H7 (cell line): ENCODE measurements at places on chromosomes 7 and 10.

DNA sequence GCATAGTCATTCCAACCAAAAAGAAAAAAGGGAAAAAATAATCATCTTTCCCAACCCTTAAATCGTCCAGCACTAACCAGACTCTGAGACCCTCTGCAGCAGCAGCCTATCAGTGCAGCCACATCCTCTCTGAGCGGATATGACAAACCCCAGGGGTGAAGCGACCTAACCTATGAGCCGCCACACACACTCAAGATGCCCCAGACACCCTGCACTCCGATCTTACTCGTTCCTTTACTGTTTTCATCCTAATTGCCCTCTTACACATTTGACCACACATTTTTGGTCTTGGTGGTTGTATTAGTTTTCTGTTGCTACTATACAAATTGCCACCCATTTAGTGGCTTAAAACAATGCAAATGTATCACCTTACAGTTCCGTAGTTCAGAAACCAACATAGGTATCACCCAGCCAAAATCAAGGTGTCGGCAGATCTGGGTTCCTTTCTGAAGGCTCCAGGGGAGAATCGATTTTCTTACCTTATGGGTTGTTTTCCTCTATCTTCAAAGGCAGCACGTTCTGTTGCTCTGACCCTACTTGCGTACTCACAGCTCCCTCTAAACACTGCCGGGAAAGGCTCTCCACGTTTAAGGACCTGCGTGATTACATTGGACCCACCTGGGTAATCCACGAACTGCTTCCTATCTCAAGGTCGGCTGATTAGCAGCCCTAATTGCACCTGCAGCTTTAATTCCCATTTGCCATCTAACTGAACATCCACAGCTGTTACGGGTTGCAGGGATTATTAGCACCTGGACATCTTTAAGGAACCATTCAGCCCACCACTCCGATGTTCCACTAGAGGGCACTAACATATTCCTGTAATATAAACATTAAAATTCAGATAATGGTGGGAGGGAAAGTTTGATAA is 37.3 kb upstream of the PRSS1 start:
- DNase-seq = peak; percentile 4

GRCh38 chr7:47783456-47784223 is 164.6 kb downstream of the PKD1L1 start:
- DNase-seq = no peak

DNA sequence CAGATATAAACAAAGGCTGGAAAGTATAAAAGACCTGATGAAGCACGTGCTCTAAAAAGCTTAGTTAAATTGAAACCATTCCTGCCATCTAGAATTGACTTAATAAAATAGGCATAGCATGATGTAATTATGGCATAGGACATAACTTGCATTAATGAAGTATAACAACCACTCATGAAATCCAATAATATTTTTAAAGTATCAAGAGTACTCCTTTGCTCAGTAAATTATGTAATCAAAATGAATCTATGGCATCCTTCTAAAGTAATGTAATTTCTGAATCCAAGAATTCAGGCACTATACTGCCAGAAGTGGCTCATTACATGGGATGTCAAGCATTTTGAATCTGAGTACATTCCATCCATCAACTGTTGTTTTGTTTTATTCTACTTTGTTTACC is 548.5 kb upstream of the NRP1 start:
- no peak for DNase-seq

DNA sequence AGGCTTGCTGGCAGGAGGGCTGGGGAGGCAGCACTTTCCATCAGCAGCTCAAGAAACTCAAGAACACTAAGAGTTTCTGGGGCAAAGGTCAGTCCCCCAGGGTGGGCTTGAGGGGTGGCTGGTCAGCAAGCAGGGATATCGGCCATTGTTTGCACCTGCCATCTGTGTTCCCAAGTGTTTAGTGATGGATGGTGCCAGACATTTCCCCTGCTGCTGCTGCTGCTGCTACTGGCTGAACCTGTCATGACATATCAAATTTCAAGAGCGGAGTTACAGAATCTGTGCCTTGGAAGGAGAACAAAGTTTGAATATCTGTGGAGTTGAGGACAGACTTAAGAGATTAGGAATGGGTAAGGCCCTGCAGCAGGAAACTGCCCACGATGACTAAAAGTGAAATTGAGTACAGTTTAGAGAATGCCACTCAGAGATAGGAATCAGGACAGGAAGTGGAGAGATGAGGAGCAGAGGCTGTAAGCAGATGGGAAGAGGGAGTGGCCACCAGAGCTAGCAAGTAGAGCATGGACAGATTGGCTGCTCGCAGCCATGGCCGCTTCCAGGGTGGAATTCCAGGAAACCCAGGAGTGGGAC is 39.2 kb upstream of the PPP1R3C start:
- no peak for DNase-seq

DNA sequence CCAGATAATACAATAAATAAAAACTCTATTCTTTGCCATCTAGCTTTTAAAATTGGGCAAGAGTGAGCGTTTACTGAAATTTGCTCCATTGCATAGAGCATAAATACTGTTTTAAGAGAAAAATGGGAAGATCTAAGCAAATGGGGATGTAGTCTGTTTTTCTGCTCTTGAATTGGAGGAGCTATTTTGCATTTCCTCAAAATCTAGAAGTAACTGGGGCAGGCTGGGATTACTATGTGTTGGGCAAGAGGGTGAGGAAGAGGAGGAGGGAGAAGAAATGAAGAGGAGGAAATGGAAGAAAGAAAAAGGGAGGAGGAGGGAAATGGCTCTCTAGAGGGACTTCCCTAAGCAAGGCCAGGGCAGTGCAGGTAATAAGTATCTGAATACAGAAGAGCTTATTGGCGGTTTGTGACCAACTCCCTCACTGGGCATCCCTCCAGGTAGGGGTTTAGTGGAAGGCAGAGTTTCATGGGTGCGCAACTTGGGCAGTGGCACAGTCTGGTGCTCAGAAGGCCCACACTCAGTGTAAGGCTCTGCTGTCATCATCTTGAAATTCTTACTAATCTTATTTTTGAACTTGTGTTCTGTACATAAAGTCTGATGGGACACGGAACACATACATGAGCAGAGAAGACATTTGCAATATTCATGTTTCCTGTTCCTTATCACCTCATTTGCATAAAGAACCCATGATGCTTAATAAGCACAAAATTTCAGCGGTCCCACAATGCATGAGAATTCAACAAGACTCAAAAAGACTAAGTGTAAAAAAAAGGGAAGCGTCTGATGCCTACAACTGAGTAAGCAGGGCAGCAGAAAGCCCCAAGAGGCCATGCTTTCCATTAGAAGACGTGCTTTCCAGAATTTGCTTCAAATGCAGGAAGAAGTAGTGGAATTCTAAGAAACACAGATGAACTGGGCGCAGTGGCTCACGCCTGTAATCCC is 116.9 kb downstream of the EVX1 start:
- no peak for DNase-seq

DNA sequence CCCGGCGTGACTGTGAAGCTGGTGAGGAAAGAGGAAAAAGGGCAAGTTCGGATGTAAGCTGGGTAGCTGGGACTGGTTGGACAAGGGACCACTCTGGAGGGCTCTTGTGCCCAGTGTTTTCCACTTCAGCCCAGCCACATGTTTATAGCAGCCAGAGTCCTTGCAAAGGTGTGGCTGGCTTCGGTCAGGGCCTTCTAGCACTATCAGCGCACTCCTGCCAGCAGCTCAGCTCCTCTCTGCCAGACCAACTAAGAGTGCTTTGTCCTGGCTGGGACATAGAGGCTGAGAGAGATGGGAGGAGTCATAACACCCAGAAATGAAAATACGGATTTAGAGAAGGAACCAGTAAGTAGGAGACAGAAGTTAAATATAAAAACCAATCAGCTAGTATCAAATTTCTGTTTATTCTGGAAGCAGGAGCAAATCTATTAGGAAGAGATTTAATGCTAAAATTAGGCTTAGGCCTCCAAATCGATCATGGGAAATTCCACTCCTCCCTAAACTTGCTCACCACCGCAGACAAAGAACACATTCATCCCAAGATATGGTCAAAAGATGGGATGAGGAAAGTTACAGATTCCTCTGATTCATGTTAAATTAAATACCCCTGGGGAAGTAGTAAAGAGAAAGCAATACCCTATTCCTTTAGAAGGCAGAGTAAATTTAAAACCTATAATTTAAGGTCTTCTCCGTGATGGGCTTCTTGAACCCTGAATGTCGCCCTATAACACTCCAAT is 135.0 kb downstream of the RALA start:
- DNase-seq = no peak

DNA sequence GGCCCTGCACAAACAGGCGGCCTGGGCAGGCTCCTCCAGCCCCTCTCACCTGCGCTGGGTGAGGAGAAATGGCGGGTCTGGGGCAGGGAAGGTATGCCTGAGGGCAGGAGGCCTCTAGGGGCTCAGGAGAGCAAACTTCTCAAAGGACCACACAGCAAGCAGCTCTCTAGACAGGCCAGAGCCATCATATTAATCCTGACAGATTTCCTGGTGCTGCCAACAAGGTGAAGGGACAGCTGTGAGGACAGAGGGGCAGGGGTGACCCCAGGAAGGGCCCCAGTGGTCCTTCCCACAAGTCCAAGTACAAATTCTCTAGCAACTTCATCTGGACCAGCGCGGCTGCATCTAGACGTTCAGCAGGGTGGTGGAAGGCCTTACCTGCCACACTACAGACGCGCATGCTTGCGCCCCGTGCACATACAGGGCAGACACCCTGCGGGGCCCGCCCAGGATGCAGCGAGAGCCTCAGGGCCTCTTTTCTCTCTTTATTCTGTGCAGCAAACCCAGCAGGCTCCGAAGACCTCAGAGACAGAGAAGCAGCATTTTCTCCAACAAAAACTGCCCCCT is 62.1 kb downstream of the ZRANB1 start:
- peak; percentile 67 for DNase-seq

DNA sequence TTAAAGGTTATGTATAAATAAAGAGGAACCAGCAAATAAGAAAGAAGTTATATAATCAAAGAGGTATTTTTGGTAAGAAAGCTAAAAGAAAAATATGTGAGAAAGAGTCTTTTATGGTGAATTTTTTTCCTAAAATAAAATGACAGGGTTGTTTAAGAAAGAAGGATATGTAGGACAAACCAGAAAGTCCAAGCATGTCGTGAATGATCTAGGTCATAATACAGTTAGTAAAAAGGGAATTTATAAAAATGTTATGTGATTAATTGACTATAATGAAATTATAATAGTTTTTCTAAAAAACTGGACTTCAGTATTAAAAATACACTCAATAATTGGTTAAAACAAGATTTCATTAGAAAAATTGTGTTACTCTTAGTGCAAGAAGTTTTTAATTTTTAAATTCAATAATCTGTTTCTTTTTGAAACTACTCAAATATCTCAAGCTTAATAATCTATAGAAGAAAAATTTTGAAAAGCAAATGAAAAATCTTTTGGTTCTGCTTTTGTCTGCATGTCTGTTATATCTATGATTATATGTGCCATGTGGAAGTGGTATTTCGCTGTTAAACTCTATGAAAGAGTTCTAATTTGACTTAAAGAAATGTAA is 23.3 kb downstream of the AVL9 start:
- no peak for DNase-seq

DNA sequence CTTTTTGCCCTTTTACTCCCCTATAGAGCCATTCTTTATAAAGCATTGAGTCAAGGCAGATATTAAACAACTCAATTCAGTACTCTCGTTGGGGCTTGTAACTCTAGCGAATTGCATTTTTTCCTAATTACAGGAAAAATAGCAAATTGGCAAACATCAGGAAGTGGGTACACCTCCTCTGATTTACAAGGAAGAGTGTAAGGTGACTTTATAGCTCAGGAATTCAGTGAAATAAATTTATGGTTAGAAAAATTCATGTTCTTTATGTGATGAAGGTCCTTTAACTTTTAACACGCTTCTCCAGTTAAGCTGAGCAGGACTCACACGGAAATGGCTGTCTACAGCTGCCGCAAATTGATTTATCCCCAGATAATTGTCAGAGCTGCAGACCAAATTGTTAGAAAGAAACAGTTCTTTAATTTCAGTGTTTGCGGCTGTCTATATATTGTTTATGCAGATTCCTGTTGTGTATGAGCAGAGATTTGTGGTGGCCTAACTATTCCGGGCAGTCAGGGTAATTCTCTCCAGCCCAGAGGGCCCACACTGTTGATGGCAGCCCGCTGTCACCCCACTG is 151.1 kb upstream of the MKI67 start:
- DNase-seq = no peak

DNA sequence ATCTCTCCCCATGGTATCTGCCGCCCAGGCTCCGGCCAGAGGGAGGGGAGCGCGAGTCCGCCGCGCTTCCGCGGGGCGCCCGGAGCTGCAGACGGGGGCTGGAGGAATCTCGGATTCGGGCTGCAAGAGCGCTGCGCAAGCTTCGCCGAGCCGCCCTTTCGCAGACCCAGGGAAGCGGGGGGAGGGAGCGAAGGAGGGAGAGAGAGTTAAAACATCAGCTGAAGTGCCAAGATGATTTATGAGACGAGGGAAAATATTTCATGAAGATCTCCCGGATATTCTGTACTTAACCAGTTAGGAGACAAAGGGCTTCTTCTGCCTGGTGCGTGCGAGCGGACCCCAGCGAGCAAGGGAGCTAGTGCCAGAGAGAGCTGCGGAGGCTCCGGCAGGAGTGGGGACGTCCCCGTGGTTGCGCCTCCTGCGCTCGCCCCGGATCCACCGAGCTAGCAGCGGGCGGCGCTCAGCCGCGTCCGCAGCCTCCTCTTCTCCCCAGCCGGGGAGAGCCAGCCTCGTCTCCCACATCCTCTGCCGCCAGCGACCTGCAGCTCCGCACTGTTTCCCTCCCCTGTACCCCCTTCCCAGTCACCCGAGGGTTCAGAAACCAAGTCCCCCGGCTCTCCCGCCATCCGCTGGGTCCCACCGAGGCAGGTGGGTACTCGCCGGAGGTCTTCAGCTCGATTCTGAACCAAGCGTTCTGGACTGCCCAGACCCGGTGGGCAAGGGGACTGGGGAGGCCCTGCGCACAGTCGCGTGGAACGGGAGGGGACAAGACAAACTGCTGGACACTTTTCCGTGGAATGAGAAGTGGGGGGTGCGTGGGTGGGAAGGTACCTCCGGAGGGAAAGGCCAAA is 1.0 kb upstream of the PAX2 start:
- DNase-seq = peak; percentile 77

- DNase-seq = no peak
Observed at GRCh38 chr7:21984042-21984441, 38.3 kb upstream of the CDCA7L start.

GRCh38 chr7:38685851-38686250 is 54.7 kb upstream of the AMPH start:
- DNase-seq = no peak

GRCh38 chr10:120077707-120078492 is 185.4 kb downstream of the SEC23IP start:
- DNase-seq = peak; percentile 23
